ENCODE measurements at places on chromosomes 4 and X.

- DNase-seq = no peak
Observed at GRCh38 chr4:111127841-111128240, 505.0 kb upstream of the PITX2 start.

DNA sequence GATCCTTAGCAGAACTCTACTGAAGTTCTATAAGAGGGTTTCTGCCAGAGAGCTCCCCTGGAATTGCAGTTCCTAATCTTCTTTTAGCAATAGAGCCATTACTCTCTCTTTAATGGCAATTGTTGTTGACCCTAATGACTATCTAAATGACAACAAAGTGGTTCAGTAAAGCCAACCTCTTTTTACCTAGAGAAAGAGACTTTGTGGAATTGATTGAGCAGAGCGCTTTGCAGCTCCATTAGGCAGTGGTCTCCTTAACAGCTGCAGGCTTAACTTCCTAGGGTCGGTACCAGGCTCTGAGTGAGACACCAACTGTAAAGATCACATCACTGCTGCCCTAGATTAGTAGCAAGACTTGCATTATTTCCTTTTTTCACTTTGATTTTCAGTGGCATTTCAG is 1472.9 kb upstream of the TENM3 start:
- DNase-seq = no peak

DNA sequence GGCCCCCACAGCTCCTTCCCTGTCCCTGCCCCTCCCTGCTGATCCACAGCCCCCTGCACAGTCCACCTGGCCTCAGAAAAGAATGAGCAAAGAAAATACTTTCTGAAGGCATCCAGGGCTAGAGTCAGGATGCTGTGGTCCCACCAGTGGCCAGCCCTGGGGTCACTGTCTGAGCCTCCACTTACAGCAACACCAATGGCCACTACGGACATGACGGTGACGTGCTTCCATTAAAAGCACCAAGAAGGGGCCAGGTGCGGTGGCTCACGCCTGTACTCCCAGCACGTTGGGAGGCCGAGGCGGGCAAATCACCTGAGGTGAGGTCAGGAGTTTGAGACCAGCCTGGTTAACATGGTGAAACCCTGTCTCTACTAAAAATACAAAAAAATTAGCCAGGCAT is 4.0 kb downstream of the JAKMIP1 start:
- no peak for DNase-seq

- DNase-seq = no peak
Observed at GRCh38 chr4:14000091-14000814, 372.7 kb upstream of the BOD1L1 start.

All from dorsolateral prefrontal cortex (tissue), 122 donors.